Muscle of arm (tissue), 14 donors: ENCODE measurements at places on chromosomes 13 and 19.

DNA sequence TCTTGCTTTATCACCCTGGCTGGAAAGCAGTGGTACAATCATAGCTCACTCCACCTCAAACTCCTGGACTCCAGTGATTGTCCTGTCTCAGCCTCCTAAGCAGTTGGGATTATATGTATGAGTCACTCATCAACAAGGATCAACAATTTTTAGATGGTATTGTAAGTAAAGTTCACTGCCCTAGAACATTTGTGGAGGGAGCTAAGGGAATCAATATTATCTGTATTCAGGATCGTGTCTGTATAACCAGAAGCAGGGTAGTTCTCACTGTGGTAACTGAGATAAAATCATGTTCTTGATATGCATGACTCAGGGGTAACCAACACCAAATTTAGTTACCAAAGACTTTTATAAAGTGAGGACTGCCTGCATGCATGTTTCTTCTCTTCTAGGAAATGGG lies 27.0 kb downstream of the ZMYM5 start:
- no peak for DNase-seq

DNA sequence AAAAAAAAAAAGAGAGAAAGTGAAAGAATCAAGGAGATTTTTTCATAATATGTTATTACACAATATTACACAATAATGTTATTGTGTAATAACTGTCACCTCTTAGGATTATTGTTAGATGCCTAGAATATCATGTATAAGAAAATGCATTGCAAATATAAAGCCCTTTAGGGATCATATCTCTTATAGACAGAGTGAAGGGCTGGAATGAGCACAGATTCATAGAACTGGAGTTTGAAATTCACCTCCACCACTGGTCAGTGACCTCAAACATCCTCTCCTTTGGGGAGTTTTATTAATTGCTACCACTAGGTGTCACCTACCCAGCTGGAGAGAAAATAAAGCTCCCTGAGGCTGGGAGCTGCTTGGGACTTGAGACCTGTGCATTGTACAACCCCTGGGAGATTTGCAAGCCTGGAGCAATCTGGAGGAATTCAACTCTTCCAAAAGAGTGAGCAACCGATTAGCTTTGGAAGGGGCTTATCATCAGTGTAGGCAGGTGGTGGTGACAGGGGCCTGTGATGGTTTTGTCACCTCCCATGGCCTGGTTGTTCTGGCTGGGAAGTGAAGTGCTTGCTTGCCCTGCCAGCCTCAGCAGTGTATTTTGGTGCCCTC lies 30.3 kb upstream of the FRY start:
- DNase-seq: no peak

DNA sequence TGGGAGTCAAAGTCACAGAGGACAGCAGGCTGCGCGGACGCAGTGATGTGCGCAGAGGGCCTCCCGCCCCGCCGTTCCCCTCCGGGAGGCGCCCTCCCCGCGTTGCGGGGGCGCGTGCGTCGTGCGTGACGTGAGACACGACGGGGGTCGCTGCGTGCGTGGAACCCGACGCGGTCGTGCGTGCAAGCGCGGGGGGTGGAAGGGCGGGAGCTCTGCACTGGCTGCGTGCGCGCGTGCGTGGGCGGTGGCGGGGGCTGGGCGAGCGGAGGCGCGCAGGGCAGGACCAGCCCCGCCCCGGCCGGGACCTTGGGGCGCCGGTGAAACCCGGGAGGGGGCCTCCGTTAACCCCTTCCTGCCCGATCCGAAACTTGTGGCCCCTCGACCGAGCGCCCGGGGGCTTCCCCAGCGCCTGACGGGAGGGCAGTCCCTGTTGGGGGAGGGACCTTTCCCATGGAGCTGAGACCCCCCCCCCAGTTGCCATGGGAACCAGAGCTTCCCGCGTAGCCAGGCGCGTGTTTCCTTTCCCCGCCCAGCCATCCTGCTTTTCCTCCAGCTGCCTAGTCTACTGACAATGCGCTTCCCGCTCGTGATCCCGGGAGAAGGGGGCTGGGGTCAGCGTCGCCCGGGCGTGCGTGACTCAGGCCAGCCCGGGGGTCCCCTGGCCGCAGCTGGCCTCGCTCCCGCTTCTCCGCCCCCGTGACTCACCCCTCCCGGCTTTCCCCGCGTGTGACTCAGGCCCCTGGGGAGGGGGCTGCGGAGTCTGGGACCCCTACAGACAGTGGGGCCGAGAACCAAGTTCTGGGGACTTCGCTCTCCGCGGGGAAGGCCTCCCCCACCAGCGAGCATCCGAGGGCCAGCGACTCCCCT lies 7.3 kb upstream of the HOOK2 start:
- peak; percentile 87 for DNase-seq

DNA sequence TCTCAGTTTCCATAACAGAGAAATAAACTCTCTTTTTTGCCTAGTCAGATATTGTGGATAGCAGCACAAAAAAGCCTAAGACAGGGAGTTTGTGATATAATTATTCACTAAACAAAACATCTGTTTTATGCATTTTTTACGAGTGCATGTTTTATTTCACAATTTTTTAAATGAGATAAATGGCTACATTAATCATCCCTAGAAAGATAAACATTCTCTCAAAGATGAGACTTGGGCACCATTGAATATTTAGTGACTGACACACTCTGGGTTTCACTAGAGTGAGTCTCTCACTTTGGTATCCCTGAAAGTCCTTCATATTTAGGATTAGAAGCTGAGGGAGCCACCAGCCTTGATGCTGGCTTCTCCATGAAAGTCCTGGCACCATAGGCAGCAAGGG lies 74.3 kb upstream of the LRCH1 start:
- no peak for DNase-seq

GRCh38 chr13:94093652-94094315 lies 385.7 kb downstream of the DCT start:
- DNase-seq: peak; percentile 15
